OCI-M1 (cell line): ENCODE measurements at places on chromosomes 7 and 10.

- no peak for DNase-seq
These were observed 45.1 kb downstream of the DPY19L1 start for GRCh38 chr7:34991938-34992840.

GRCh38 chr7:38211940-38212339 lies 33.9 kb downstream of the STARD3NL start:
- no peak for DNase-seq

DNA sequence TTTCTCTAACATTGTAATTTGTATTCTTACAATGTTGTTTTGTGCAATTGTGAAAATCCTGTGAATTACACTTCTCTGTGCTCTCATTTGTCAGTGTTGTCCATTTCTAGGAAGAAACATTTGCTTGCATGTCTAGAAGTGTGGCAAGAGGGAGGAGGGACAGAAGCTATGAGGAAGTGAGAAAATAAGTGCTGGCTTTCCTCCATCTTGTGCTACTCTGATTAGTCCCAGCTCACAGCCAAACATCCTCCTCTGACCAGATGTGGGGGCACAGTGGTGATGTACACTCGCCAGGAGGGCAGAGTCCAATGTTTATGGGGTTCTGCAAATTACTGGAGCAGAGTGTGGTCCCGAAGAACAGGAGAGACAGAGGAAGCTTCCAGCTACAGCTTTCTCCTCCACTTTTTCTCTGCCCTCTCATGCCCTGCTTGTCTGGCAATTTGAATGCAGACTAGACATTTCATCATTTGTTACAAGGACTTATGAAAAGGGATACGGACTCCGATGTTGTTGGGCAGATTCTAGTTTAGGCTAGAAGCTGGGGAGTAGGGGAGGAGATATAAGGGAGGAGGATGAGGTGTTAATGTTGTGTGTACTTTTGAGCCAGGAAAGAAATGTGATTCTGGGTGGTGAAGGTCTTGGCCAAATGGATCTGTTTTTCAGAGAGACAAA lies 131.0 kb upstream of the C1GALT1 start:
- peak; percentile 42 for DNase-seq

DNA sequence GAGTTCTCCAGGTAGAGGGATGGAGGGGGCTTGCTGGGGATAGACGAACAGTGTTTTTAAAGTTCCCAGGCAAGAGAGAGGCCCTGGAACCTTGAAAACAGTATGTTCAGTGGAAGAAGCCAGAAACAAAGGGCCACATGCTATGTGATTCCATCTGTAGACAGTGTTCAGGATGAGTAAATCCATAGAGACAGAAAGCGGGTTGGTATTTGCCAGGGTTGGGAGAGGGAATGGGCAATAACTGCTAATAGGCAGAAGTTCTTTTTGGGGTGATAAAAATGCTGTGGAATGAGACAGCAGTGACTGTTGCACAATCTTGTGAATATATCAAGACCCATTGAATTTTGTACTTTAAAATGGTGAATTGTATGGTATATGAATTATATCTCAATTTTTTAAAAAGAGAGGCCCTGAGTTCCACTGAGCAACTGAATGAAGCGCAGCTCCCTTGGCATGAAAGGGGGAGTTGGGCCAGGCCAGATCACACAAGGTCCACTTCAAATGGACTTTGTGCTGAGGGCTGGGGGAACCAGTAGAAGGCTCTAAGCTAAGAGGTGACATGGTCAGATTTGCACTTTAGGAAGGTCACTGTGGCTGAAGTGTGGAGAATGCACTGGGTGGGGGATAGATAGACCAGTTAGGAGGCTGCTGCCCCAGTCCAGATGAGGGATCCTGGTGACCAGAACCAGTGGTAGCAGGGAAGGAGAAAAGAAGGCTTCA lies 34.0 kb downstream of the LEP start:
- DNase-seq: no peak

DNA sequence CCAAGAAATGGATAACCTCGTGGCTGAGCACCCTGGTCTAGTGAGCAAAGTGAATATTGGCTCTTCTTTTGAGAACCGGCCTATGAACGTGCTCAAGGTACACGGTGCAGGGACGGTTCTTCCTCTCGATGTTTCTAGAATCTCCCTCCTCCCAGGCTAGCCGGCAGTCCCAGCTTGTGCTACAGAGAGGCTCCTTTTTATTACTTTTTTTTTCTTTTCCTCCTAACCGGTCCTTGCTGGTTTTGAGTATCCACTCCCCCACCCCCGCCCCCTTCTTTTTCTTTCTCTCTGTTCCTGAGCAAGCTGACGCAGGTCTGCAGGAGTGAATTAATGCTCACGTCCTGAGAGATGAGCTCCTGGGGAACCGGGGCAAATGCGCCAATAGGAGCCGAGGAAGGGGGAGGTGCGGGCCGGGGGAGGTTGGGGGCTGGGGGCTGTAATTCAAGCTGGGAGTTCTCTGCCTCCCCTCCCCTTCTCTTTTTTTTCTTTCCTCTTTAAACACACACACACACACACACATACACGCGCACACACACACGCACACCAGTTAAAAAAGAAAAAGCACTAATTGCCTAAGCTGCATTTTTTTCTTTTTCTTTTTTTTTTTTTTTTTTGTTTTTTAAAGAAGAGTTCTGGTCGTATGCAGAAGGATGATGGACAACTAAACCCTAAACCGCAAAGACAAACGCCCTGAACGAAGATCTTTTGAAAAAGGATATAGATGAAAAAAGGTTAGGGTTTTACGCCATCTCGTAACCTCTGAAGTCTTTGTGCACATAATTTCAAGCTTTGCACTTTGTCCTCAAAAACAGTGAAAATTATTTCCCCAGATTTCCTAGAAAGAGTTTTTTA lies 6.6 kb downstream of the CPA2 start:
- DNase-seq: peak; percentile 74

DNA sequence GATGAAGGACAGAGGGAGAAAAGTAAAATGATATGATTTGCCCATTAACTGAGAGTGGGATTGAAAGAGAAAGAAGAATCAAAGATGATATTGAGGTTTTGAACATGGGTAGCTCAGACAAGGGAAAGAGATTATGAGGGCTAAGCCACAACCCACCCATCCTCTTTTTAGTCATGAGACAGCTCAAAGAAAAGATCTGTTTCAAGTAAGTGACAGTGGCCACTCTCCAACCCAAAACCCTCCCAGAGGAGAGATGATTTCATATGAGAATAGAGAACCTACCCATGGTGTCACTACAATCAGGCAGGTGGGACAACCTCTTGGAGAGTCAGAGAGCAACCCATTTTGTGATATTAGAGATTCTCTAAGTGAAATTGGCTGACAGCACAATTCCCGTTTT lies 32.2 kb downstream of the PLXNA4 start:
- DNase-seq: no peak
